ENCODE measurements at places on chromosomes 7 and 10.

DNA sequence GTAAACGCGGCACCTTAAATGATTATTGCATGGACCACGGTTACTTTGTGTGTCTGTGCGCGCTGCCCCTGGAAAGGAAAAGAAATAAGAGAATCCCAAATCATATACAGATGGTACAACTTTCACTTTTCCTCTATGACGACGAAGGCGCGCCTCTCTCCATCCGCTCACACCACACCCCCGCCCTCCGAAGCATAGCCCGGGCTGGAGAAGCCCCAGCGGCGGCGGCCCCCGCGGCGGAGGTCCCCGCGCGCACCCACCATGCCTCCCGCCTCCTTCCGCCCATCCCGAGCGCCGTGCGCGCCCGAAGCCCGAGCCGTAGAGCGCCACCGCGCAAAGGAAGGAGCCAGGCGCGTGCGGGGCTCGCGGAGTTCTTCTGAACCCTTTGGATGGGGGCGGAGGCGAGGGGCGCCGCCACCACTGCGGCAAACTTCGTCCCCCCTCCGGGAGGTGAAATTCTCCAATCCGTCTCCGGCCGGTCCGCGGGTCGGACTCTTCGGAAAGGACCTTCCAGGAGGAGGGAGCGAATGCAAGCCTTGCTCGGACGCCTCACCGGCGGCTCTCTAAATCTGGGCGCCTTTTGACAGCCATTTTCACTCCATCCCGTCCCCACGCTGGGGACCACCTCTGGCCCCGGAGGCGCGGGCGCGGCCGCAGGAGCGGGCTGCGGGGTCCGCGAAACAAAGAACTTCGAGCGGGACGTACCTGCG, 588 bp downstream of the GLI3 start:
- DNase-seq, result no peak

GRCh38 chr7:48245751-48246472, 74.7 kb downstream of the ABCA13 start:
- no peak for DNase-seq

- DNase-seq, result no peak
Measured at GRCh38 chr7:158798741-158799140, 30.6 kb downstream of the ESYT2 start.

- DNase-seq, result no peak
Measured at GRCh38 chr7:18511351-18512140, 16.0 kb downstream of the HDAC9 start.

DNA sequence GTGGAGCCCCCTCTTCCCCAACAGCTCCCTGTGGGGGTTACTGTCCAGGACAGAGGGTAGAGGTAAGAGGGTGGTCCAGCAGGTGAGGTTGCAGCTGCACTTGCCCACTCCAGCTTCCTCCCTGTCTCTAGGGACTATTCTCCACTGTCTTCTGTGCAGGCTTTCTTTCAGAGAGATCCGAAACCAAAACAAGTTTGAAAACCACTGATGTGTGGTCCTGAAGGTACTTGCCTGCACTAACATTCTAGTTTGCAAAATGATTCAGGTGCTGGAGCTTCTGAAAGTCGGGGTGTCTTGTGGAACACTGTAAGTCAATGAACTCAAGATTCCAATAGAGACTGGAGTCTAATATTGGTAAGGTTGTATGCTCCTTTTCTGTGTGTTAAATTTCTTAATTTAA, 63.1 kb downstream of the BLNK start:
- DNase-seq, result no peak

- DNase-seq, result no peak
Measured at GRCh38 chr10:31978156-31978483, 49.5 kb upstream of the ARHGAP12 start.

GRCh38 chr10:24722676-24723385, 856 bp downstream of the ARHGAP21 start:
- peak; percentile 50 for DNase-seq

DNA sequence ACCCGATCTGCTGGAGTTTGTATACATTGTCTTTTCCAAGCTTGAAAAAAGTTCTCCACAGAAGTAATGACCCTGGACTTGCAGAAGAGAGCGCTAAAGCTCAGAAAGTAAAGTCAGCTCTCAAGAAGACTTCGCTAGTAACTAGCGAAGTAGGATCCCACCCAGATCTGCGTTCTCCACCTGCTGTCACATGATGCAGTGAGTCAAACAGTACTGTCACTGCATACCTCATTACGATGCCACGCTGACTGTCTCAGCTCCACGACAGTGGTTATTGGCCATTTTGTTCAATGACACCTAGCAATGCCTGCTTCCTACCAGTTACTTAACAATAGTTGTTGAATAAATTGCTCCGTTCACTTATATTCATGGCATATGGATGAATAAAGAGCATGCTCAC, 29.7 kb upstream of the SEC61G start:
- DNase-seq, result peak; percentile 17

DNA sequence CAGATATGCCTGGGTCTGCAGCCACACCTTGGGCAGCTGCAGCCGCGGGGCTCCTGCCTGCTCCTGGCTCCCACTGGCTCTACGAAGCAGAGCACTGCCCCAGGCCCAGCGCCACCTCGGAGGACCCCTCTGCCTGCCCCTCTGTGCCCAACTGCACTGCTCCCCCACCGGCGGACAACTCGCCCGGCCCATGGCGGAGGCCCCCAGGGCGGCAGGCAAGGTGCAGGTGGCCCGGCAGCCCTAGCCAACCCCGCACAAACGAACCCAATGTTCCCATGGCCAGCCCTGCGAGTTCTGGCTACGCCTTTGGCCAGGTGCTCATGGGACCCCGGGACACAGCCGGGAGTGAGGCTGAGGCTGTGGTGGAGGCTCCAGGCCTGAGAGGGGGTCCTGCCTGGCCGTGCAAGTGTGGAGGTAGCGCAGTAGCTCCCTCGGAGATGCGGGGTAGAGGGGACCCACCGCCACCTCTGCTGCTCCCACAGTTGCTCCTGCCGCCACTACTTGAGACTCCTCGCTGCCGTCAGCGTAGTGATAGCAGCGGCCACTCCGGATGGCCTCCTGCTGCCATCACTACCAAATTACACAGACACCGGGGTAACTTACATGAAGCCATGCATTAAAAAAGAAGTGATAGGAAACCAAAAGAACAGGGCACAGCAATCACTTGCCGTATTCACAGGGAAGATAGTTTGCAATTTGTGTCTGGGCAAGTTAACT, 97.3 kb upstream of the SP4 start:
- DNase-seq, result no peak

GRCh38 chr7:37096341-37096740, 352.3 kb downstream of the ELMO1 start:
- DNase-seq, result no peak

GRCh38 chr10:102616066-102616770, 28.1 kb upstream of the TRIM8 start:
- DNase-seq, result no peak

DNA sequence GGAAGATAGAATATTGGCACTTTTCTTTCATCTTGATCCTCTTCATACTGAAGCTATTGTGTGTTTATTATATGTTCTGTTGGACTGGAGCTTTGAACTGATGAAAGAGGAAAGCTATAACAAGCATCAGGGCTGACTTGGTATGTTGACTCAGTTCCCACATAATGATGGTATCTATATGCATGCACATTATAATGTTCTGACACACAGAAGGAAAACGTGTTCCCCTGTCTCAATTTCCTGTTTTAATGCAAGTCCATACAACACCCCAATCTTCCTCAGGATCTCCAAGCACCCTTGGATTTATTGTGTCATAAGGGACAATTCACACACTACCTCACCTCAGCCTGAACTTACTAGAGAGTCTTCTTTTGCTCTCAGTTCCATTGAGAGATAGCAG, 8.3 kb upstream of the WASL start:
- DNase-seq, result no peak

DNA sequence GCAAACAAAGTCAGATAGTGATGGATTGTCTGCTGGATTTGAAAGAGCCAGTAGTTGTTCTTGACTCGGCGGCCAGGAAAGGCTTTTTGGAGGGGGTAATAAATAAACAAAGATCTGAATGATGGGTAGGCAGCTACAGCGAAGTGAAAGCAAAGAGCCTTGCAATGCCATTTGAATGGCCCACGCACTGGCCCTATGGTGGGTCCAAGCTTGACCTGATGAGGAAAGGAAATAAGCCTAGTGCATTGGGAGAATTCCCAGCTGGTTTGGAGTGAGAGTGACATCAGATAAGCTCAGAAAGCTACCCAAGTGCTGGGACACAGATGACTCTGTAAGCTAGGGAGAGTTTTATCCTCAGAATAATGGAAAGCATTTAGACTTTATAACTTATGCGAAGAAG, 365.2 kb downstream of the PLXDC2 start:
- DNase-seq, result no peak

GRCh38 chr10:109275960-109276359, 647.4 kb downstream of the XPNPEP1 start:
- DNase-seq, result no peak

DNA sequence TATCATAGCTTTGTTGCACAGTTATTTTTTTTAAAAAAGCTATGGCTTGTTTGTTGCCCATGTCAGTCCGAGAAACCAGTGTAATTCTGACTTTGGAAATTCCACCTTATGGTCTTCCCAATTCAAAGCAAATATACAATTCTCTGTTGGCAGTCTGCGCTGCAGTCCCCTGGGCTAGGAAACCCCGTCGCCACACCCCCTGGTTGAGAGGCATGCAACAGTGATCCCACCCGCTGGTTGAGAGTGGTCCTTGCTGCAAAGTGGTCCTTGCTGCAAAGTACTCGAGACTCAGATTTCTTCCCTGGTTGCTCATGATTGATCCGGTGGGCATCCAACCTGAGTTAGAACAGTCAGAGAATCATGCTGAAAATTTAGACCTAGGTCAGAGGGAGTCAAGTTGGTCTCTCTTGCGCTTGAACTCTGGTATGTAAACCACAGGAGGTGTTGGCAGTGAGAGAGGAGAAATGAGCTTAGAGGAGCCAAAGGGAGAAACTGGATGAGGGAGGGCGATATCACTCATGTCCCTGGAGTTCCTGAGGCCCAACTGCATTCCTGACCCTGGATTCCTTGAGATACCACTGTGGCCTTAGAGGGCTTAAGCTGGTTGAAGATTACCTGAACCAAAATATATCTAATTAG, 45.0 kb upstream of the STK17A start:
- DNase-seq, result no peak

DNA sequence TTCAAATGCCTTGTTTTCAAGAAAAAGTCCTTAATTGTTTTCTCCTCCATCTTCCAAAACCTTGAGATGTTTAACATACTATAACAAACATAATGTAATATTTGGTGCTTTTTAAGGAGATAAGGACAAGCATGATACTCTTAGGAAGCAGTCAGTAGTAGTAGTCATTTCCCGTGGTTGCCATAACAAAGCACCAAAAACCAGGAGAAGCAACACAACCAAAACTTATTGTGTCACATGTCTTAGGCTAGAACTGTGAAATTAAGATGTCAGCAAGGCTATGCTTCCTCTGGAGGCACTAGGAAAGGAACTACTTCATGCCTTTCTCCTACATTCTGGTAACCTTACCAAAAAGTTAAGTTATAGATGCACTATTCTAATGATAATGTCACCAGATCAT, 106.8 kb downstream of the MBL2 start:
- no peak for DNase-seq

- no peak for DNase-seq
Measured at GRCh38 chr7:108575156-108575555, 5.5 kb downstream of the DNAJB9 start.

DNA sequence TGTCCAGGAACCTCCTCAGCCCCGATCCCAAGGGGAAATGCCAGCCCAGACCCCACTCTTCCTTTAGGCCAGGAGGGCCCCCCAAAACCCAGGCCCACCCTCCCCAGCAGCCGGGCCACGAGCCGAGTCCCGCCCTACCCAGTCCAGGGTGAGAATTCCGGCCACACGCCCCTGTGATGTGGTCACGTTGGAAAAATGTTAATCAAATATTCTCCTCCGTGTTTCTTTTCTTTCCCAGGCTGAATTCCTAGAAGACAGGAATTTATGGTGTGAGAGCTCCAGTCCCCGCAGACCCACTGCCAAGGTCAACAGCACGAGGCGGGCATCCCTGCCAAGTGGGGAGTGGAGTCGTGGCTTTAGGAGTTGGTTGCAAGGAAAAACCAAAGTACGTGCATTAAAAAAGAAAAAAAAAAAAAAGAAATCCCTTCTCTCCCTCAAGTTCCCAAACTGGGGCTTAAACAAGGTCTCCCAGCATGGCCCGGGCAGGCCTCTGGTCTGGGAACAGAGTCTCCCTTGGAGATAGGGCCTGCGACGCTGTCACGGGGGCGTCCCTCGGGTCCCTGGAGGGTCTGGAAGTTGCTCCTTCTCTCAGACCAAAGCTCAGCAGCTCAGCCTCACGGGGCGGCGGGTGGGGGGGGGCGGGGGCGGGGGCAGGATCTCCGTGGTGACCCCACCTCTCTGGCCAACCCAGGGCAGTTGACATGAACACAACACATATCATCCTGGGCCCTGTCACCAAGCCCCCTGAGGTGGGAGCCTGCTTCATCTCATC, 28.1 kb upstream of the ELN start:
- DNase-seq, result no peak

DNA sequence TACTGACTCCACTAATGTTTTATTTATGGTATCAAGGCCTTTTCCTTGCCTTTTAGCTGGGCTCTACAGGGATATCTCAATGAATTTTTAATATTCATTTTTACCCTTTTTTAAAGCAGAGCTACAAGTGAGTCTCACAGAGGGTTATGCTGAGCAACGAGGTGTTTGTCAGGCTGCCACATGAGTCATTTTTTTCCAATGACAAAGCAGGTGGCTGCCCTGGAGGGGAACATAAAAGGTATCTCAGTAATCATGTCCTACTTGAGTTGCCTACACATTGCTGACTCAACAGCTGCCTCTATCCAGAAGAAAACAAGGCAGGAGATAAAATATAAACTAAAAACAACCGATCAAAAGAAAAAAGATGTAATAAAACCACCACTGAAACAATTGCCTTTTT, 1004.9 kb upstream of the POT1 start:
- DNase-seq, result no peak

DNA sequence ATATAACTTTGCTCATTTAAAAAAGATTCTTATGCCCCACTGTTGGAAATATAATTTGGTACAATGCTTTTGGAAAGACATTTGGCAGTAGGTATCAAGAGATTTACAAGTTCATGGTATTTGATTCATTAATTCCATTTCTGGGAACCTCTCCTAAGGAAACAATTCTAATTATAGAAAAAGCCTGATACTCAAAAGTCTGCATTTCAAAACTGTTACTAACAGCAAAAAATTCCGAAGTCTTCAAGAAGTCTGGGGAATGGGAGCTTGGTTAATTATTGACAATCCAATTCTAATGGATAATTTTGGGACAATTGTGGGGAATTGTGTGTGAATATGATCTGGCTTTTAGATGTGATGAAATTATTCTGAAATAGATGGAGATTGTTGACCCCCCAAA, 59.6 kb downstream of the HDAC9 start:
- DNase-seq, result no peak

- DNase-seq, result no peak
Measured at GRCh38 chr10:119166118-119166500, 595 bp upstream of the SFXN4 start.
